ENCODE measurements at places on chromosomes 12 and 14. TPM values are rescaled to one million over a fixed set of nuclear protein-coding genes. Genes with fewer than 3 reads are reported as not detected.

The NR4A1 gene
- total RNA-seq = 8.5 TPM

The CMTM5 gene
- 1.3 TPM for total RNA-seq

The PLEKHG7 gene
- not detected for total RNA-seq

The CD27 gene
- 0.63 TPM for total RNA-seq

The RFLNA gene
- 7.2 TPM for total RNA-seq

Measured in parietal lobe (tissue), 2 donors.